Large intestine (tissue), 12 donors: ENCODE measurements at places on chromosomes 5 and 9. TPM values are rescaled to one million over a fixed set of nuclear protein-coding genes. Genes with fewer than 3 reads are reported as not detected.

The TNFSF15 gene
- 10.2 TPM for polyA plus RNA-seq

The C5orf52 gene
- polyA plus RNA-seq, result 0.87 TPM

The HK3 gene
- polyA plus RNA-seq, result 0.28 TPM

DNA sequence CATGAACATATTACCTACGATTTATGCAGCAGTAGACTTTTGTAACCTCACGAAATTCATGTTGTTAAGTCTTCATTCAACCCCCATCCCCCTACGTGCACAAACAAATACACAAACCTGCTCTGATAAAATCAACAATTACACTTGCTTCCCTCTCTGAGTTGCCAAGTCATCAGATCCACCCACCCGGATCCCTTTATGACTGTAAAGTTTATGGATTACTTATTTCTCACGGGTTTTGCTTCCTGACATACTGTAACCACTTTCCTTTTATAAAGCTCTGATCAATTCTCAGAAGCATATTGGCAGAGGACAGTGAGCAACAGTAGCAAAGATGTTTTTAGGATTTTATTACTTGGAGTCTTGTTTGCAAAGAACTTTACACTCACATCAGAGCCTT lies 70.5 kb downstream of the MLLT3 start:
- DNase-seq, result peak; percentile 83

DNA sequence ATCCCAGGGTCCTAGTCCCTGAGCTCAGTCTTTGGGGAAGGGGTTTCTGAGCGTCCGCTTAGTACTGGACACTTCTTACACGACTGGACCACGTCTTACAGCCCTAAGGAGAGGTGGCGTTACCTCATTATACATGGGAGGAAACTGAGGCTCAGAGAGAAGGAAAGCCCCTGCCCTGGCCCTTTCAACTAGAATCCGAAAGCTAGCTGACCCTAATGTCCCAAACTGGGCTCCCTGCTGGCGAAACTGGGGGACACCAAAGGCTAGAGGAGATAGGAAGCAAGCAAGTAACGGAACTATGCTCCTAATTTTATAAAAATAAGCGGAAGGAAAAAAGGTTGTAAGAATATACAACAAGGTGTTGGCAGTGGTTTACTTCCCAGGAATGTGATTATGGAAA lies 14.2 kb downstream of the LHX6 start:
- no peak for DNase-seq

DNA sequence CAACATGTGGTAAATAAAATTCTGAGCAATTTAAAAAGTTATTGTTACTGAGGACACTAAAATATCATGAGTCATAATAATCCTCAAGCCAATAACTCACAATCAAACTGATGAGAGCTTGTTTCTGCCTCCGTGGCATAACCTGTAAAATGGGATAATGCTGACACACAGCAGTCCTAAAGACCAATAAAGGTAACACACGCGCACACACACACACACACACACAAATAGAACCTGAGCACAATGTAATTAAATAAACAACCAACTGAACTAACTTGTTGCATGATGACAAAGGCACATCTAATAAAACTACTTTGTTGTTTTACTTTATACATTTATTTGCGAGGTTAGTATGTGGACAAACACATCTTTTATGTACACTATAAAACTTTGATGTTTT lies 358.2 kb downstream of the BNC2 start:
- DNase-seq, result no peak

DNA sequence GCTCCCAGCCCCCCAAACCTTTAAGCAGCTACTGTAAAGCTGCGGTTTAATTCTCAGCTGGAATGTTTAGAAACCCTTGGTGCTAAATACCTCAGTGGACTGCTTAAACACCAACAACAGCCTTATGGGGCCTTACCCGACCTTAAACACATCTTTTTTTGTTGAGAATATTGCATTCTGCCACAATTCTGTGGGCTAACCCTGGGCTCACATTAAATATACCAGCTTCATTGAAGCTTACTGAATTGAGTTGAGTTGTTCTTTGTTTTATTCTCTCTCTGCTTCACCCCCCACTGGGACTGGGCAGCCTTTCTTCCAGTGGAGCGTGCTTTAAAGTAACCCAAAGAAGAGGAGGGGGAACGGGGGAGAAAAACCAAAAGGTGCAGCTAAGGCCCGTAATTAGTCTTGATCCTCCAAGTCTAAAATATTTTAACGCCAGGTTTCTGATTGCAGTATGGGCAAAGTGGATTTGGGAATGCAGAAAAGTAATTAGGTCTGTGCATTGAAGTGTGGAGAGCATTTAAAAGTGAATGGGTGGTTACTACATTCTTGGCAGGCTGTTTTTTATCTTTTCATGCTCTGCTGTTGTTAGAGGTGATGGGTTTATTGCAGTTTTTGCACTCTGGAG lies 281.2 kb downstream of the NR2F1-AS1 start:
- no peak for DNase-seq

GRCh38 chr9:29394855-29395254 lies 1821.6 kb upstream of the C9orf72 start:
- DNase-seq, result no peak

DNA sequence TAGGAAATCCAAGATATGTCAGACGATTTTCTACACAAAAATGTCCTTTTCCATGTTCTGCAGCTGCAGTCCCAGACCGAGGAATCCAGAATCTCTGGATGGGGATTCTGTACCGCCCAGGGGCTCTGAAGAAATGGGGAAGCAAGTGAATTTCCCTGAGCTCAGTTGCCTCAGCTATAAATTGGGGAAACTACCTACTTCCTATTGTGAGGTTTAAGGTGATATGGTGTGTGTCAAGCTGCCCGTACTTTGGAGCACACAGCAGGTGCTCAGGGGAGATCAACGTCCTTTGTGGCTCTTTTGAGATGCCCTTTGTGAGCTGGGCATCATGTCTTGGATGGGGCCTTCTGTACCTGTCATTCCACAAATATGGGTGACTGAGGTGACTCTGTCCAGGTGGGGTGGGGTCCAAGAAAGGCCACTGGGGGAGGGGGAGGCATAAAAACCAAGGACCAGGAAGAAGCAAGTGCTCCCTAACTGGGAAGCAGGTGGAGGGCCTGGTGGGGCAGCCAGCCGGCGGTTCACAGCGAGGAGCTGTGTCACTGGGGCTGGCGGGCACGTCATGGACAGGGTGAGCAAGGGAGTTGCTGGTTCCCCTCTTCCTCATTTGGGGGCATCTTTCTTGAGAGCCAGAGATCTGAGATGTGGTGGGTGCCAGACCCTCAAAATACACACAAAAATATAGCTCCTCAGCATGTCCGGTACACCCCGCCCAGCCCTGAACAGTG lies 116.0 kb downstream of the CRB2 start:
- DNase-seq, result no peak

DNA sequence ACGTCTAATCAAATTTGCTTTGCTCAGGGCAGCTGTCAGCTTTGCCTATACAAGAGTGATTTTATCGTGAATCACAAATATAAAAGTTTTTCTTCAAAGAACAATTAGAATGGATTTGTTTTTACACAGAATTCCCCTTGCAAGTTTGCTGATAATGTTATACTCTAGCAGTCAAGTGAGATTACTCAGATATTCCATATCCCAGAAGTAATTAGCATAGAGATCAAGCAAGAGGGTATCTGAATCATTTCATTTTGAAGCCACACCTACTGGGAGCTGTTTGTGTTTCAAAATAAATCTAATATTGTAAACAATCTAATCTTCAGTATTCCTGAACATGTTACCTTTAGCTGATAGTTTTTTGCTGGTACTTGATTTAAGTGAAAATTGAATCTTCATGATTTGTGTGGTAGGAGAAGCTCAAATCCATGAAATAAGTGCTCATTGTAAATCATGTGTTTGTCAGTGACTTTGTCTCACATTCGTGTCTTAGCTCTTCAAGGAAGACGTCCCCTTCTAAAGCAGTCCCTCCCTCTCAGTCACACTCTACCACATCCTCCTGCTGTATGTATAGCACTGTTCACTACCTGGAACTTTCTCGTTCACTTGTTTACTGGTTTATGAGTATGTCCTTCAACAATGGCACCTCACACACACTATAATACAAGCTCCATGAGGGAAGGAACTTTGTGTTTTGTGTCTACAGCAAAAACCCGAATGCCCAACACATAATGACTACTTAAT lies 3.3 kb upstream of the TTC39B start:
- no peak for DNase-seq

- no peak for DNase-seq
Measured at GRCh38 chr9:133681658-133682306, 45.6 kb downstream of the DBH start.

GRCh38 chr9:122498883-122499288 lies 11.7 kb upstream of the OR1J2 start:
- DNase-seq, result peak; percentile 12
